ENCODE measurements at places on chromosomes 2 and 18.

GRCh38 chr2:101630224-101630949 is 67.1 kb upstream of the MAP4K4 start:
- no peak for DNase-seq

DNA sequence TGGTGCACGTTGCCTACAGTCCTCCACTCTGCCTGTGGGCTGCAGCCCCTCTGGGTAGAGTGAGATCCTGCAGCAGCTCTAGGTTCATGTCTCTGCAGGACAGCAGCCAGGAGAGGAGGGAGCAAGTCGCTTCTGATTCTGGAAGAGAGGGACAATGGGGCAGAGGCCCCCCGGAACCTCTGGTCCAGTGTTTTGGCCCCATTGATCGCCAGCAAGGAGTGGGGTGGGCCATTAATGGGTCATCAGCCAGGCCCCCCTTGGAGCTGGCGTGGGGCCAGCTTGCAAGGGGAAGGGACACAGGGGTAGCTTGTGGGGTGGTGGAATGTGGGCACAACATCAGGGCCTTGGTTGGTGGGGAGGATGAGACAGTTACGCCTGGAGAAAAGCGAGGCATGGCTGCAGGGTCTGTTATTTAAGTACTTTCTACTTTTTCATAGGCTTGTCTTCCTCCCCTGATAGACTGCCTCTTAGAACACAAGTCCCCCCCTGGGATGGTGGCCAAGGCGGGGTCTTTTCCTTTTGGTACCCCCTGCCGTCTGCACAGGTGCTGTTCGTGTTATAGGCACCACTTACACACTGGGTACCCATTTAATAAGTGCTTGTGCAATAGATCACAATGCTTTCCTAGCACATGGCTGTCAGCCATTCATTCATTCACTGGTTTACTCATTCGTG is 44.6 kb downstream of the INHBB start:
- no peak for DNase-seq

- no peak for DNase-seq
Observed at GRCh38 chr2:206086716-206087350, 859 bp upstream of the INO80D start.

GRCh38 chr2:152573168-152573567 is 144.1 kb downstream of the PRPF40A start:
- peak; percentile 2 for DNase-seq

GRCh38 chr2:48560546-48561209 is 30.7 kb downstream of the STON1 start:
- no peak for DNase-seq

- no peak for DNase-seq
Observed at GRCh38 chr2:4725618-4726017, 966.6 kb upstream of the SOX11 start.

- no peak for DNase-seq
Observed at GRCh38 chr2:133526530-133527300, 41.5 kb downstream of the NCKAP5 start.

- no peak for DNase-seq
Observed at GRCh38 chr18:13471198-13471845, 252.8 kb downstream of the LDLRAD4 start.

- DNase-seq = no peak
Observed at GRCh38 chr18:36899289-36899688, 70.4 kb downstream of the KIAA1328 start.

DNA sequence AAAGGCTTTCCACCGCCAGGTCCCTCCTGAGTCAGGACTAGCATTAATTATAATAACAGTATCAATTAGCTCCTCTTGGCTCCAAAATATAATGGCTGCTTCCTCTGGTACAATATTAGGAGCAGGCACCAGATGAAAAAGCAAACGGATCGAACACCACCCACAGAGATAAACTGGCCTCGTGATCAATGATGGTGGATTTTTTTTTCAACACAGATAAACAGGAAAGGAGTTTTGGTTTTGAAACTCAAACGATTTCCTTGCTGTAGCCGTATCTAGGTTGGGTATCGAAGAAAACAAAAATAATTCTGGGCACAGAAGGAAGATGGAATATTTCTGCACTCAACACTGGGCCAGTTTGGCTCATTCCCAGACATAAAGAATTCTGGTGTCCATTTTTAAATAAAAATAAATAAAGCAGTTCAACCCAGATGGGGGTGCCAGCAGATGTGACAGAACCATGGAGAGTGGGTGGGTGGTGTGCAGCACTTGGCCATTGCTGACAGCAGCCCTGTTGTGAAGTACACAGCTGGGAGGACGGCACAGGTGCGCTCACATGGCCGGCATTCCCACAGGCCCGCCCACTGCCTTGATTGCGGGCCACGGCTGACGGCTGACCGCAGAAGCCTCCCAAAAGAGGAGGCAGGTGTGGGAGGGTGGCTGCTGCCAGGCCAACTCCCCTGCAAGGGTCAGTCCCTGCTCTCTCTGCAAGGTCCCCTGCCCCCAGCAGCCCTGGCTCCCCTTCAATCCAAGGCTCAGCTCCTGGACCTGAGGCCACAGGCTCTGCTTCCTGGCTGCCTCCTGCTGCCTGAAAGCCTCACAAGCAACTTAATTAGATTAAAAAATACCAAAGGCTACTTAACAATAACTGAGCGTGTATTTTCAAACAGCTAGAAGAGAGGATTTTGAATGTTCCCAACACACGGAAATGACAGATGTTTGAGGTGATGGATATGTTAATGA is 351.9 kb upstream of the ID2 start:
- no peak for DNase-seq

GRCh38 chr18:8707556-8708300 is 2.4 kb downstream of the MTCL1 start:
- DNase-seq = no peak

GRCh38 chr2:119455066-119455718 is 23.5 kb downstream of the TMEM37 start:
- no peak for DNase-seq

DNA sequence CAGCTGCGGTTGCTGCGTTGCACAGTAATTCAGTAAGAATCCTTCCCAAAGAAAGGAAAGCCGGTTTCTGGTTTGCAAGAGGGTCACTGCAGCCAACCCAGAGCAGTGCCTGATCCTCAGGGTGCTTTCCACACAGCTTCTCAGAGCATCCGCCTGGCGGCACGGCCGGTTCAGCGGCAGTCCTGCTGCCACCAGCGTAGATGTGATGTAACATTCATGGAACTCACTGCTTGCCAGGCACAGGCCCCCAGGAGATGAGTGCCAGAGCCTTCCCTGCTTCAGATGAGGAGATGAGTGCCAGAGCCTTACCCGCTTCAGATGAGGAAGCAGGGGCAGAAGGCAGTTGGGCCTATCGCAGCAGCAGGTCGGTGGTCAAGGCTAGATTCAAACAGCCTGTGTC is 230.2 kb downstream of the GBX2 start:
- DNase-seq = no peak

DNA sequence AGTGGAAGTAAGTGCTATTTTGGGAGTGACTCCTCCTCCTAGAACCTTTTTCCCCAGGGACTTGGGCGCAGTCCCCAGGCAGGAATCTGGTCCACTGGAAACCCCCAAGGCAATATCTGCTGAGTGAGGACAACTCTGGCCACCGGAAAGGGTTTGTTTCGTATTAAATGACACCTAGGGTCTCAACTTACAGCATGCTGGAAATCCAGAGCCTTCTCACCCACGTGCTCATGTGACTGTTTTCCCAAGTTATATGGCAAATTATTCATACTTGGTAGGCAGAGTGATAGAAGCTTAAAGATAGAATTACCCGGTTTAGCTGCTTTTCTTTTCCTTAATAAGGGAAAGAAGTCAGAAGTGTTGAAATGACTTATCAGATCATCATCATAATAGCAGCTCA is 436.9 kb upstream of the SPRED2 start:
- DNase-seq = no peak

GRCh38 chr2:101112772-101113157 is 38.4 kb downstream of the TBC1D8 start:
- DNase-seq = no peak

- DNase-seq = no peak
Observed at GRCh38 chr18:35344736-35345459, 678 bp upstream of the ZNF24 start.

DNA sequence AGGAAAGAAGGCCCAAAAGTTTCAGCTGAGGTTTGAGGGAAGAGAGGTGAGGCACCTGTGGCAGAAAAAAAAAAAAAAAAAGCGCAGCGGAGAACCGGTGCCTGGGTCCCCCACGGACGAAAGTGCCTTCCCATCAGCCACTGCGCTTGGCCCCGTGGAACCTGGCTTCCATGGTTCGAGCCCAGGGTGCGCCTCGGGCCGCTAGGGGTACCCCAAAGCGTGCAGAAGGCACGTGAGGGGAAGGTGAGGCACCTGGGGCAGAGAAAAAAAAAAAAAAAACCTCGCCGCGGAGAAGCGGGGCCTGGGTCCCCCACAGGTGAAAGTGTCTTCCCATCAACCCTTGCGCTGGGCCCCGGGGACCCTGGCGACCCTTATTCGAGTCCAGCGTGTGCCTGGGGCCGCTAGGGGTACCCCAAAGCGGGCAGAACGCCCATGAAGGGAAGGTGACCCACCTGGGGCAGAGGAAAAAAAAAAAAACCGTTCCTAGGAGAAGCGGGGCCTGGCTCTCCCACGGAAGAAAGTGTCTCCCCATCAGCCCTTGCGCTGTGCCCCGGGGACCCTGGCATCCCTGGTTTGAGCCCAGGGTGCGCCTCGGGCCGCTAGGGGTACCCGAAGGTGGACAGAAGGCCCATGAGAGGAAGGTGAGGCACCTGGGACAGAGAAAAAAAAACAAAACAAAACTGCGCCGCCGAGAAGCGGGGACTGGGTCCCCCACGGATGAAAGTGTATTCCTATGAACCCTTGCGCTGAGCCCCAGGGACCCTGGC is 228.6 kb downstream of the CCDC74A start:
- no peak for DNase-seq

GRCh38 chr2:189542145-189542882 is 38.3 kb downstream of the SLC40A1 start:
- no peak for DNase-seq

- DNase-seq = no peak
Observed at GRCh38 chr2:205657579-205657978, 24.7 kb upstream of the NRP2 start.

DNA sequence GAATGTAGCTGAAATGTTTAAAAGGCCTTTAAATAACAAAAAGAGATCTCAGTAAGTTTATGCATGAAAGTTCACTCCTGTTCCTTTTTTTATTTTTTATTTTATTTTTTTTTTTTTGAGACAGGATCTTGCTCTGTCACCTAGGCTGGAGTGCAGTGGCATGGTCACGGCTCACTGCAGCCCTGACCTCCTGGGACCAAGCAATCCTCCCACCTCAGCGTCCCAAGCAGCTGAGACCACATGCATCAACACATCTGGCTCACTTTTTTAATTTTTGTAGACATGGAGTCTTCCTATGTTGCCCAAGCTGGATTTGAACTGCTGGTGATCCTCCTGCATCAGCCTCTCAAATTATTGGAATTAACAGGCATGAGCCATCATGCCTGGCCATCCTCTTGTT is 84.3 kb downstream of the KANSL1L start:
- DNase-seq = no peak

DNA sequence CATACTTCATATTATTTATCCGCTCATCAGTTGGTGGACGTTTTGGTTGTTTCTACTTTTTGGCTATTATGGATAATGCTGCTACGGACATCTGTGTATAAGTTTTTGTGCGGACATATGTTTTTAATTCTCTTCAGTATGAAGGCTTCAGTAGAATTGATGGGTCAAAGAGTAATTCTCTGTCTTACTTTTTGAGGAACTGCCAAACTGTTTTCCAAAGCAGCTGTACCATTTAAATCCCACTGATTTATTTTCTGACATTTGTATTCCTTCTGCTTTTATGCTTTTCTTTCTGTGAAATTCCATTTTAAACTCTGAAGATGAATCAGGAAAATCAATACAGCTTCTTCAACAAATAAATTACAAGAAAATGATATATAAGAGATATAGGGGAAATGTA is 20.8 kb downstream of the FAM110C start:
- no peak for DNase-seq

- DNase-seq = no peak
Observed at GRCh38 chr2:128601298-128602037, 282.8 kb upstream of the HS6ST1 start.

GRCh38 chr2:135047300-135047699 is at the start of gene MAP3K19:
TSS of gene MAP3K19 (minus strand) at chr2:135047447. CDS start at chr2:135024647, 22,800 bp downstream.
- no peak for DNase-seq

DNA sequence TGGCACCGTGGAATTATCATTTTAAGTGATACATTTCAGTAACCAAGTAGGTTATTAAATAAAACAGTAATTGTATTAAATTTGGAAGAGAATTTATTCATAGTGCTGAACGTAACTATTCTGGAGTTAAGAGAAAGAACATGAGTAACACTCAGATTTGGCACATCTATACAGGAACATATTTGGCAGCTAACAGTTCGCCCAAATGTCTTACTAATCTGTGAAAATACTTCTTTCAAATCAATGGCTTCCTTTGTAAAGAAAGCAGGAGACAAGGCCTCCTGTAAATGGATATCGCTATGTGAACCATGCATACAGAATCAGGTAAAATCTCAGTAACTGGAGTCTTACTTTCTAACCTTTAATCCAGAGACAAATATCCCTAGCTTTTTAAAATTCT is 64.4 kb downstream of the ZNF516 start:
- DNase-seq = no peak

GRCh38 chr2:10446631-10447030 is 1.5 kb downstream of the ODC1 start:
- no peak for DNase-seq

DNA sequence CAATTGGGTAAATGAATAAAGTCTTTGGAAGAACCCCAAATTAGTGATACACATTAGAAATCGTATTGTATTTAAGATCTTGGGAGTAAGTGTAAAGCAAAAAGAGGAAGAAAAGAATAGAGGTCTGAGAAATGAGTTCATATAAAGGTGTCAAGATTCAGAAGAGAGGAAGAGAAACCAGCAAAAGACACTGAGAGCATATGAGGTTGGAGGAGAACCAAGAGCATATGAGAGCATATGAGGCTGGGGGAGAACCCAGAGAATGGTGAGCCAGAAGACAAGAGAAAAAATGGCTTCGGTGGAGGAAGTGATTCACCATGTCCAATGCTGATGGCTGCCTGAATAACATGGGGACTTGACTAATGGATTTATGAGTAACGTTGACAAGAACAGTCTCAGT is 620.1 kb upstream of the GCFC2 start:
- DNase-seq = no peak

DNA sequence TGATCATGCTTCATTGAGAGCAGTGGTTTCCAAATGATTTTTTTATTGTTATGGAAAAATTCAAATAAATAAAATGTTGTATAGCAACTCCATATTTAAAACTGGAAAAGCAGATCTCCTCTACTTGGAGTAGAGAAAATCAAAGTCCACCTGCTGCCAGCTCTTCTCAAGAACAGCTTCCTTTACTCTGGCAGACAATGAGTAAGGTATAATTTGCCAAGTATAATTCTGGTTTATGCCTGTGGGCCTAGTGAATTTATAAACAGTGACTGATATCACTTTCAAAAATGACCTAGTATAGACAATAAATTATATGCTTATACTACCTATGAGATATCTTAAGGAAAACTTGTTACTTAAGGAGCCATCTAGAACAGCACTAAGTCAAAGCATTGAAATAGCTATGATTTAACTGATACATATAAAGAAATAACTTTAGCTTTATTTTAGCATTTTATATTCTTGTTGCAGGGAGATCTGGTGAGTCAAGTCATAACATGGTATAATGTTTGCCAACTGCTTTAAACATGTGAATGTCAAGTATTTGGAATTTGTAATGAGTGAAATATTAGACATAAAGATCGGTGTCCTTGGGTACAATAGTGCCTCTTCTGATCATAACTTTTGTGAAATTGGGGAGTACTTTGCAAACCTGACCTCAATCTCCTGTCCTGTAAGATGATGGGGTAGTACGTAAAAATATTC is 1389.1 kb upstream of the PIK3C3 start:
- DNase-seq = no peak

Data from activated naive CD8-positive, alpha-beta T cell treated with anti-CD3 and anti-CD28 coated beads, Interleukin-2, amount 50 U/mL, for 16 hours (primary cell).